COLO829 (cell line): ENCODE measurements at places on chromosomes 11 and 22.
A peak's percentile ranks its signal among the peaks of the same experiment; 100 is the strongest.

DNA sequence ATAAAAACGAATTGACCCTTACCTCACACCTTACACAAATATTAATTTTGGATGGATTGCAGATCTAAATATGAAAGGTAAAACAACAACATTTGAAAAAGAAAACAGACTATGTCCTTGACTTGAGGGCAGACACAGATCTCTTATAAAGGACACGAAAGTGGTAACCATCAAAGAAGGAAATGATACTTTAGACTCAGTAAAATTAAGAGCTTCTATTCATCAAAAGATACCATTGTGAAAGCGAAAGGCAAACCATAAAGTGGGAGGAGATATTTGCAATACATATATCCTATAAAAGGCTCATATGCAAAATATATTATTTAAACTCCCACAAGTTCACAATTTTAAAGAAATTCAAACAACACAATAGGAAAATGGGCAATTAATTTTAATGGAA is 5.0 kb downstream of the HEPACAM start:
- no peak for DNase-seq

DNA sequence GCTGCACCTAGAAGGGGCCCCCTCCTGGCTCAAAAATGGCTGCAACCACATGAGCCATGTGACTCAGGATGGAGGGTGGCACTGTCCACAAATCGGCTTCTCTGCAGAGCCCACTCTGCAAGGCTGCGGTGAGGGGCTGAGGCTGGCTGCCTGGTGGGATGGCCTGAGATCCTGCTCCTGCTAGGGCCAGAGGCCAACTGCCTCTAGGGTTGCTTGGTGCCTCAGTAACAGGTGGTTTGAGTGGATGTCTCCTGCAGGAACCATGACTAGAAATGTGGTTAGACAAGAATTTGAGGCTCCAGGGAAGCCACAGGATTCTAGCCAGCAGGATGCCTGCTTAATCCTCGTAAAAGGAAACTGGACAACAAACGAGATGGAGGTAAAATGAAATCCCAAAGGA is 17.1 kb downstream of the PATZ1 start:
- no peak for DNase-seq

- no peak for DNase-seq
Observed at GRCh38 chr11:86548271-86548917, 124.0 kb downstream of the ME3 start.

DNA sequence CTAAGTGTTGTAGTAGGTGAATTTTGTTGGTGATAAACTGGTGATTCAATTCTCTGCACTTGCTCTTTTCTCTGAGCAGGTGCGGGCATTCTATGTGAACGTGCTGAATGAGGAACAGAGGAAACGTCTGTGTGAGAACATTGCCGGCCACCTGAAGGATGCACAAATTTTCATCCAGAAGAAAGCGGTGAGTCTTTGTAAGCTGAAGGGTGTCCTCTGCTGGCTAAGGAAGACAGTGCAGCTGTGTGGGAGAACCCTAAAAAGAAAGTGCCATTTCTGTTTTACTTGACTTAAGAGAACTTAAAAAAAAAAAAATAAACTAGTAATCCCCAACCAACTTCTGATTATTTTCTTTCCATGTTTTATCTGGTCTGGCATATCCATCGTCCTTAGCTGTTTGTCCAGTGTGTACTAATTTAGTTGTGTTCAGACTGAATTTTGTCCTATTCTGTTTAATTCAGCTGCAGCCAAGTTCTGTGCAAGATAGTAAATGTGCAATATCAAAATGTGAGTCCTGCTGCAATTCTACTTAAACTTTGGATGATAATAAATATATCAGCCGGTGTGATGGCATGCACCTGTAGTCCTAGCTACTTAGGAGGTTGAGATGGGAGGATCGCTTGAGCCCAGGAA is 29.6 kb downstream of the CAT start:
- peak; percentile 28 for DNase-seq

DNA sequence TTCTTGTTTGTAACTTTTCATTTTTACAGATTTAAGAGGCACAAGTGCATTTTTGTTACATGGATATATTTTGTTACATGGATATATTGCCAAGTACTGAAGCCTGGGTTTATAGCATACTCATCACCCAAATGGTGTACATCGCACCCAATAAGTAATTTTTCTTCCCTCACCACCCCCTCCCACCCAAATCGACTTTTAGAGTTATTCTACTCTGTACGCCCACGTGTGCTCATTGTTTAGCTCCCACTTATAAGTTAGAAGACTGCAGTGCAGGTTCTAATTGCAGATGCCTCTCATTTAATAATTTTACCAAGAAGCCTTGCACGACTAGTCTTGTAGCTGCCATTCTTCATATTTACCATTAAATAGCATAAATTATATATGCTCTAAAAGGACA is 20.5 kb upstream of the VWA5A start:
- DNase-seq: no peak

DNA sequence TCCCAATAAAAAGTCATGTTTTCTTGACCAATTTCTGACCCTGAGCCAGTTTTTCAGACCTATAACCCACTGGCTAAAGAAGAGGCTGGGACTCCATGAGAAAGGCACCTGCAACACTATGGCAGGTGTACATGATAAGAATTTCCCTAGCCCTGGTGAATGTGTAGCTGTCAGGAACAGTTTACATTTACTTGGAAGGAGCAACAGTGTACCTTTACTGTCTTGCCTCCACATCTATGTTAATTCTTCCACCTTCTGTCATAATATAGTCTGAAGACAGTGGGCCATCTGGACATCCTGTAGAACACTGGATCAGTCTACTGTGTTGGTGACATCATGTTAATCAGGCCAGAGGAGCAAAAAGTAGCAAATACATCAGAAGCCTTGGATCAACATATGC is 72.1 kb upstream of the CD82 start:
- no peak for DNase-seq

DNA sequence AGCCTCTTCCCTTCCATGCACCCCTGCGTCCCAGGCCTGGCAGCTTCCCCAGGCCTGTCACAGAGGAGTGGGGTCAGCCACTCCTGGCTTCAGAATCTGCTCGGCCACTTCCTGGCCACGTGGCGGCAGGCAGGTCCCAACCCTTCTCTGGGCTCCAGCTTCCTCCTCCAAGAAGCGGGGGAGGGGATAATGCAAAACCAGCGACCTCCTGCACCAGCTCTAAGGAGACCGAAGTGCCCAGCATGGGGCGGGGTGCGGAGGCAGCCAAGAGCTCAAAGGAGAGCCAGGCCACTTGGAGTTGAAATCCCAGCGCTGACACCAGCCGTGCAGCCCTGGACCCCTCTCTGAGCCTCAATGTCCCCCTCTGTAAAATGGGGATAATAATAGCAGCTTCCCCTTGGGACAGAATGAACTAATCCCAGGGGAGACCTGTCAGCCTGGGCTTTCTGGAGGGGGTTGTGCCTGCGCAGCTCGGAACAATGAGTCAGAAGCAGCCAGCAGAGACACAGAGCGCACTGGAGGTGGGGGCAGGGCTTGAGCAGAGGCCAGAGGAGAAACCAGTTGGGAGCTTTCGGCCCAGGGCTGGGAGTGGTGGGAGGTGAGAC is 22.8 kb upstream of the PICK1 start:
- peak; percentile 94 for DNase-seq

DNA sequence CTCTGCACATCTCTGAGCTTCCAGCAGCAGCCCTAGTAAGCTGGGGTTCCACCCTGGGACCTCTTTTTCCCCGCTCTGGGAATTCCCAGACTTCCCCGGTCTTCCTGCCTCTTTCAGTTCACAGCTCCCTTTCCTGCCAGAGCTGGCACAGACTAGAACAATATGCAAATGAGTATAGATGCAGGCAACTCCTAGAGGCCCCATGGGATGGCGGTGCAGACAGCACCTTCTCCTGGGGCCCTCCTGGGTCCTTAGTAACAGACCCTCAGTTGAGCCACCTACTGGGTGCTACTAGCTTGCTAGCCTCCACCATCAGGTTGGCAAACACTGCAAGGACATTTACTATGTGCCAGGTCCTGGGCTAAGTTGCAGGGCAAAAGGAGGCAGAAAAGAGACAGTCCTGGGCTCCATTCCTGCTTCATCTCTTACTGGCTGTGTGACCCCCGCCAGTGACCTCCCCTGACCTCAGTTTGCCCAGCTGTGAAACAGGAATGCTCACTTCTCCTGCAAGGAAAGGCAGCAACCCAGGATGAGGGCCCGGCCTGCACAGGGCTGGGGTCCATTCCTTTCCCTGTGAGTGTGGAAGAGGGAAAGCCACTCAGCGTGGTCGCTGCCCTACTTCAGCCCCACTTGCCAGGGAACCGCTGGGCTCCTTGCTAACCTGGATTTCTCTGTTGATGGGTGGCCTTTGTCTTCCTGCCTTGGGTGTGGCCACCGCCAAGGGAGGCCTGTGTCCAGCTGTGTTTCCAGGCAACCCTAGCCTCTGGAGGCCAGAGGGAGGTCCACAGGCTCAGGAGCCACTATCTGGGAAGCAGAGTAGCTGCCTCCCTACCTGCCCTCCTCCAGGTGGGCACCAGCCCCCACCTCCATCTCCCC is 7.3 kb downstream of the RELT start:
- no peak for DNase-seq
